ENCODE measurements at places on chromosomes 6 and 20. TPM values are rescaled to one million over a fixed set of nuclear protein-coding genes. Genes with fewer than 3 reads are reported as not detected.
A peak's percentile ranks its signal among the peaks of the same experiment; 100 is the strongest.

ADTRP gene
- total RNA-seq: not detected

GRCh38 chr6:74534465-74535211, 671.2 kb downstream of the COL12A1 start:
- DNase-seq: no peak

GRCh38 chr20:1567392-1568162, 10.1 kb upstream of the SIRPD start:
- DNase-seq: peak; percentile 33

GRCh38 chr6:13156381-13156780, 172.0 kb downstream of the TBC1D7 start:
- no peak for DNase-seq

Measured in cardiac muscle cell (in vitro differentiated cells and primary cell).